ENCODE measurements at places on chromosomes 13 and 19.

- no peak for DNase-seq
Measured at GRCh38 chr19:57465680-57466381, 8.9 kb upstream of the VN1R1 start.

GRCh38 chr19:5742051-5742450 is 21.6 kb downstream of the CATSPERD start:
- no peak for DNase-seq

DNA sequence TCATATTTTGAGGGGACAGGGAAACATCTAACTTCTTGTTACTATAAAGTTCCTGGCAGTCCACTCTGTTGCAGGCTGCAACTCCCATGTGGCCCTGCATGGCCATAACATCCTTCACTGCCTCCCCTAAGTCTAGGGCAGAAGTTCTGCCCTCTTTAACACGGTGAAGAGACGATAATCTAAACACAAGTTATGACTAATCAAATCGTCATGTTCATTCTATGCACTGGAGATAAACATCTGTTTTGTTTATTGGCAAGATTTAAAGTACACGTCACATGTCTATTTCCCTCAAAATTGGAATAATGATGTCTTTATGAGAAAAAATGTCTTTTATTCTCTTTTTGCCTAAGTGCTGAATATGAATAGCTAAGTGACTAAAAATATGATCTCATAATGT is 1629.4 kb downstream of the PCDH9 start:
- DNase-seq = peak; percentile 80

DNA sequence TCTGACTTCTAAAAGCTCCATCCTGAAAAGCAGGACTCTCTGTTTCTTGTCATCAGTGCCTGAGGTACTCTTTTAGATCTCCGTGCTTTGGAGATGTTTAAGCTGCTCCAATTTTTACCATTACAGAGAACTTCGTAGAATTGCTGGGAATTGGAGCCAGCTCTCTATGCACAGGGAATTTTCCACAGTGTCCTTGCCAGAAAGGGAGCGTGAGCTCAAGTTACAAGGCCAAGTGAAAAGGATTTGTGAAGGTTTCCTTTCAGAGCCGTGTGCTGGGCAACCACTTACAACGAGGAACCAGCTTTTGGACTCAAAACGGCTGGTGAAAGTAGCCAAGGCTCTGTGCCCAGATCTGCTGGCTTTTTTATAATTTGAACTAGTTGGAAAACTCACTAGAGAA is 82.6 kb downstream of the NUFIP1 start:
- DNase-seq = peak; percentile 46

DNA sequence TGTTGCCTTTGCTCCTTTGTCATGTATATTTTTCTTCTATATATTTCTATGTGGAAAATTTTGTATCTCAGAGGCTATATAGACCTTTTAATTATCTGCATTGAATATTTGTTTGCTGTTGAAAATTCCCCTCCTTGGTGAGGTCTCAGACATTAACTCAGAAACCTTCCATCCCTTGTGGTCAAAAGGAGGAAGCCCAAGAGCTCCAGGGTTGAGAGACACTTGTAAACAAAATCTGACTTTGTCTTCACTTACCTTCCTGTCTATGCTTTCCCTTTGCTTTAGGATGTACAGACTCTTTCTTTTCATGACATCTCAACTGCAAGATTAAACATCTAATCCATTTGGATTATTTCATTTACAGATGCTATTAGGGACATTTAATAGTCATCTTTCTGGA is 157.5 kb downstream of the PCDH20 start:
- no peak for DNase-seq

DNA sequence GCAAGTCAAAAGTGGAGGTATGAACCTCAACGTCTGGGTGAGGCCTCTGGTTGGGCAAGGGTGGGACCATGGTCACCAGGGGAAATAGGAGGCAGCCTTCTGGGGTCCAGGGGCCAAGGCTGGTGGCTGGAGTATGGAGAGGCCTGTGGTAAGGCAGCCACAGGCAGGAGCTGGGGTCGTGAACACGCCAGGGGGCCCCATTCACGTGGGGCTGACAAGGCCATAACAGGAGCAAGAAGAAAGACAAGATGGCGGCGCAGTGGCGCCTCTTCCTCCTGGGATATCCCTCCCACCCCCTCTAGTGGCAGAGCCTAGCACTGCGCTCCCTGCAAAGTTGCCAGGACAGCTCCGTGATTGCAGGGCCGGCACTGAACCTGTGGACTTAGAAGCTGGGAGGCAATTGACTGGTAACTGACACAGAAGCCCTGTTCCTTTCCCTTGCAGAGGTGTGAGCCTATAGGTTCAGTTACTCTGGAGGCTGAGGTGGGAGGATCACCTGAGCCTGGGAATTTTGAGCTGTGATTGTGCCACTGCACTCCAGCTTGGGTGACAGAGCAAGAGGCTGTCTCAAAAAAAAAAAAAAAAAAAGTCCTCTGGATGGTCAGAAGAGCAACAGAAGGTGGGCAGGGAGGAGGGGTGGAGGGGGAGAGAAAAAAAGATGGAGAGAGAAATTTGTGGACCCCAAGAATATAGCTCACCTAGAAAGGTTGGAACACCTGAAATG is 19.7 kb upstream of the EDDM13 start:
- peak; percentile 65 for DNase-seq

DNA sequence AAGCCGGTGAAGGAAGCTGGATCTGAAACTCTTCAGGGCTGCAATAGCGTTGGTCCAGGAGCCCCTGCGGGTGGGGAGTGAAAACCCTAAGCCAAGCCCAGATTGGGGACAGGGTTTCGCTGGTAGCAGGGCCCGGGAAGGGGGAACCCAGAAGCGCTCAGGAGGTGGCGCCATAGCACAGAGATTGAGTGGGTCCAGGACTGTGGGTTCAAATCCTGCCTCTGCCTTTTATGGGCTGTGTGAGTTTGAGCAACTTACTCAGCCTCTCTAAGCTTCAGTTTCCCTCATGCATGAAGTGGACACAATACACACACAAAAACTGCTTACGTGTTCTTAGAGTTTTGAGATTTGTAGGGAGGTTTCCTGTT is 8.3 kb upstream of the SYCN start:
- peak; percentile 5 for DNase-seq

- peak; percentile 75 for DNase-seq
Measured at GRCh38 chr13:97892717-97893116, 60.8 kb upstream of the IPO5 start.

GRCh38 chr13:24642219-24642618 is 38.0 kb upstream of the ATP12A start:
- no peak for DNase-seq

DNA sequence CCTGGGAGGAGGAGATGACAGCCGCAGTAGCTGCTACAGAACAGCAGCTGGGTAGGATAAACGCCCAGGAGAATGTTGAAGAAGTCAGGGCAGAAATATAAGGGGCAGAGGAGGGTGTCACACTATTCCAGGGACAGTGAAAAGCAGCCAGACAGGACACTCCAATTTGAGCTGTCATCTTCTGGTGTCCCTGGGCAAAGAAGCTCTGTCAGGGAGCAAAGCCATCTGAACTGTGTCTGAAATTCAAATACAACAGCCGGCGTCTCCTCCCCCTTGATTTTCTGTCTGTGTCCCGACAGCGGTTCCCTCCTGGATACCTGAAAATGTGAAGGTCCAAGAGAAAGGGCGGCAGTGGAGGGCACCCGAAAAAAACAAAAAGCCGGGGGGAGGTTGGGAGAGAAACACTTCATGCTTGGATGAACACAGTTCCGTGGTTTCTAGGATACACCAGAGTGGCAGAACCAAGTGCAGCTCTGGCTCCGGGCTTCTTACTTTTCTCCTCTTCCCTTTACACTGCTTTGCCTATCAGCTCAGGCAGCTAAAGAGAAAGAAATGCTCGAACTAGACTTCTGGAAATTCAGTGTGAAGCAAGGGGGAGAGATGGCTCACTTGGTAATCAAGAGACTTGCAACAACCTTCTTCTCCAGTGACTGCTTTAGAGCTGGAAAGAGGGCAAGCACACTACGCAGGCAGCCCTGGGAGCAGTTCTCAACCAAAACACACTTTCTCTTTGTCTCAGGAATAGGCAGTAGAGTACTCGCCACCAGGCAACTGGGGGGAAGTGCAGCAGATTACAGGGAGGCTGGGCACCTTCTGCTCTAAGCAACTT is 465.6 kb downstream of the ITGBL1 start:
- DNase-seq = no peak

- no peak for DNase-seq
Measured at GRCh38 chr19:46134527-46134926, 10.0 kb upstream of the IGFL3 start.

DNA sequence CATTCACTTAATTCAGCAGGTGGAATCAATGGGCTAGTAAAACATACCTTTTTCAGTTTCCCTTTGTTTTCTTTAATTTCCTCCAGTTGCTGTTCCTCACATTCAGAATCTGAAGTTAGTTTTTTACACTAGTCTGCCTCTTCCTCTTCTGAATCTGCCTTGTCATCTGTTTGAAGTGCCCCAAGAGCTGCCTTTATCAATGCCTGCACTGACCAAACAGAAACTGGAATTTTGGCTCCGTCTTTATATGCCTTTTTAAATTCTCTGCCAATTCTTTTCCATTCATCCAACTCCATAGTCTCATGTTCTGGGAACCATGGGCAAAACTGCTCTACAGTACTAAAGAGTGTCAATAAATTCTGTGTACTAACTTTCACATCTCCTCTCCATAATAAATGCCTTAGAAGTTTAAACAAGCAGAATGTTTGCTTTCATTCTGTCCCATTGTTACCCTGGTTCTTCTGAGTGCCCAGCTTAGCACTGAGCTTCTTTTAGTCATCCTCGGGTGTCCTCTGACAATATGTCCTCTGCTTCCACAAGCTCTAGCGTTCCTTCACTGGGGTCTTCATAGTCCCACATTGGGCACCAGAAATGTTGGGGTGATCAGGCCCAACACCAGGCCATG is 154.2 kb downstream of the ZNF486 start:
- no peak for DNase-seq

DNA sequence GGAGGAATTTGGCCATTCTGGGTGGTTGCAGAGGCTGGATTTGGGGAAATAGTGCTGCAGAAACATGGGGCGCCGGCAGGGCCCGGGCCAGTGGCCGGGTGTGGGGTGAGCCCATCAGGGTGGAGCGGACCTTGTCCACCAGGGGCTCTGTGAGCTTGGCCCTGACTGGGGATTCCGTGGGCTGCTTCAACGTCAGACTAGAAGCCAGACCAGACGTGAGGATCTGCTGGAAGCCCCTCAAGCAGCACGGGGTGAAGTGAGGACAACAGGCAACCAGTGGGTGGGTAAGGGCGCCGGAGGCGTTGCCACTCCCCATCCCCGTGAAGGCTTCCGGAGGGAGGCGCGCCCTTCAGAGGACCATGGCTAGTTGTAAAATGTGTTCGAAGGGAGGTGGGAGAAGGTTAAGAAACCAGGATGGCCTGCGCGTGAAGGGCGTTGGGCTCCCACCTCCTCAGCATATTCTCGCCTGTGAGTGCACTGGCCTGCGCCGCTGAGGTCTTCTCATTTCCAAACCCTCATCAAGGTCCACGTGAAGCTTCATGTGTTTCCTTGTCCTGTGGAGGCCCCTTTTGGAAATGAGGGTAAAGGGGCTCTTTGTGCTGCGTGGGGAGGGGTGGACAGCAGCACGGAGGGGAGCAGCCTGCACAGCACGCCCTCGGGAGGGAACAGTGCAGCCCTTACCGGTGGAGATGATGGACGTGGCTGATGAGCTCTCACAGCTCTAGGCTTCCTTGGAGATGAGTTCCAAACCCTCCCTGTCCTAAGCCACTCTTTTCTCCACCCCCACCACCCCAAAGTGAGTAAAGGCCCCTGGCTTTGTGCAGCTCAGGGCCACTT is 8.3 kb downstream of the TEX29 start:
- DNase-seq = no peak

DNA sequence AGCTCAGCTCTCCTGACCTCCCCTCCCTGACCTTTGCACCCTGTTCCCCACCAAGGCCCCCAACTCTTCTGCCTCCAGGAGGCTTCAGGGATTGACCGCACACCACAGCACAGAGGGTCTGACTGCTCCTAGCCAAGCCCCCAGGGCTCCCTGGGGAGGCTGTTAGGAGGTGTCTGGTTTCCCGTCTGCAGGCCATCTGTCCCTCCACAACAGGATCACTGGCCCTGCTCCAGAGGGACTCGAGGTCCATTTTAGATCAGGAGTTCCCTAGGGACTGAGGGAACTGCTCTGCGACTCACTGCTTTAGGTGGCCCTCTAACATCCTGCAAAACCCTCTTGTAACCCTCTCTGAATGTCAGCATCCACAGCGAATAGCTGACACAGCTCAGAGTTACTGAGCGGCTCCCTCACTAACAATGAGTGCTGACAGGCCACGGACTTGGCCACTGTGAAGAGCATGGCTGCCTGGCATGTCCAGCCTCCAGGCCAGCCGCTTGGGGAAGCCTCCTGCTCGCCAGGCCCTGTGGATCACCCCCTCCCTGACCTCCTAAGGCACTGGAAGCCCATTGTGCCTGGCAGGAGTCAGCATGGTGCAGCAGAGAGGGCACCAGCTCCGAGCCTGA is 17.7 kb downstream of the GRIK5 start:
- no peak for DNase-seq

- no peak for DNase-seq
Measured at GRCh38 chr19:54154603-54155345, 4.7 kb downstream of the LENG1 start.

DNA sequence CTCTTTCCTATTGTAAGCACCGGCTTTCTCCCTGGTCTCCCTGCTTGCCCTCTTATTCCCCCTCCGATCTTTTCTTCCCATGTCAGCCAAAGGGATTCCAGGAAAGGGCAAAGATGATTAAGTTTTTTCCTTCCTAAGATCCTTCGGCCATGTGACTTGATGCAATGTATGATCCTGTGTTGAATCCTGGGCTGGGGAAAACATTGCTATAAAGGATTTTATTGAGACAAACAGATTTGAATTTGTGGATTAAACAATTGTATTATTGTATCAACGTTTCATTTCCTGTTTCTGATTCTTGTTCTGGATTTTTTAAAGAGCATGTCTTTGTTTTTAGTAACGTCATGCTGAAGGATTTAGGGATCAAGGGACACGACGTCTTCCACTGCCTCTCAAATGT is 16.9 kb upstream of the ZNF541 start:
- DNase-seq = no peak

GRCh38 chr13:36133950-36134626 is 2.9 kb upstream of the DCLK1 start:
- no peak for DNase-seq

GRCh38 chr19:33805840-33806433 is 9.3 kb downstream of the KCTD15 start:
- no peak for DNase-seq

DNA sequence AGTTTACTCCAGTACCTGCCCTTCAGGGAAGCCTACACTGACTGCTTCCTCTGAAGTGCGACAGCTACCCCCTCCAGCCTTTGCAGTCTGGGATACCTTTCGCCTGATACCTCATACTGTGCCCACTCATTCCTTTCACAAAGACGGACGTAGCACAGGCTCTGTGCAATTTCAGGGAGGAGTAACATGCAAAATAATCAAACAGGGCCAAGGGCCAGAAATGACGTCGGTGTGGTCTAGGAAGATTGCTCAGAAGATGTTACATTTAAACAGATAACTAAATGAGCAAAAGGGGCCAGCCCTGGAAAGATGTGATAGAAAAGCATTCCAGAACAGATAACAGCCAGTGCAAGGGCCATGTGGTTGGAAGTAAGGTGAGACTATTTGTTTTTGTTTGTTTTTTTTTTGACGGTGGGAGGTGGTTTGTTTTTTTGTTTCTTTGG is 6.6 kb upstream of the DDX39A start:
- DNase-seq = peak; percentile 28

- DNase-seq = no peak
Measured at GRCh38 chr13:79880818-79881217, 399.9 kb downstream of the NDFIP2 start.
